ENCODE measurements at places on chromosomes 5 and 9.

DNA sequence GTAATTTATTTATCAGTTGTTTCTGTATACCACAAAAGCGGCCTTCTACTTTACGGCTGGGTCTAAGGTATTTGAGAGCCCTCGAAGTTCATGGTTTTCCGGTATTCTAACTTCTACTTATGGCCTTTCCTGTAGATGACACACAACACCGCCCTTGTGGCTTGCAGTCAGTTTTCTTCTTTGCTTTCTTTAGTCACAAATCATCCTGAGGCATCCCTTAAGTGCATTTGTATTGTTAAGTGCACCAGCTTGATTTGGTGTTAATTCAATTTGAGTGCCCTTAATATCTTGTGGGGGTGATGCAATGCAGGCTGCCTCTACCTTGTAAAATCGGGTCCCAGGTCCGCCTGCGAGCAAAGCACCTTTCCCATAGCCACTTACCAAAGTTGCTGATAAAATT, 511.9 kb downstream of the CCDC171 start:
- DNase-seq = no peak

DNA sequence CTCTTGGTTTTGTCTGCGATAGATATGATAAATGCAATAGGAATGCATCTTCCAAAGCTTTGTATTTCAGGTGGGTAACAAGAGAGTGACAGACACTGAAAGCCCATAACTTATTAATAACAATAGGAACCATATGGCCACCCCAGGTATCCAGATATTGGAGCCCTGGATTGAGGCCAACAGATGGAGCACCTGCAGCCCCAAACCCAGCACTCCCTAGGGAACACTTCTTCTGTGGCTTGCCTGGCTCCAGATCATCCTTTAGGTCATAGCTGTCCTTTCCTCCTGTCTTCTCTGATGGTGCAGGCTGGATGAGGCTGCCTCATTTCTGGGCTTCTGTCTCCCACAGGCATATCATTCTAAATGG, 5.0 kb upstream of the IL3 start:
- no peak for DNase-seq

- no peak for DNase-seq
Measured at GRCh38 chr5:31161781-31162181, 31.7 kb upstream of the CDH6 start.

GRCh38 chr5:160036884-160037283, 27.9 kb downstream of the TTC1 start:
- no peak for DNase-seq

- no peak for DNase-seq
Measured at GRCh38 chr5:95870105-95870672, 47.7 kb upstream of the GLRX start.

DNA sequence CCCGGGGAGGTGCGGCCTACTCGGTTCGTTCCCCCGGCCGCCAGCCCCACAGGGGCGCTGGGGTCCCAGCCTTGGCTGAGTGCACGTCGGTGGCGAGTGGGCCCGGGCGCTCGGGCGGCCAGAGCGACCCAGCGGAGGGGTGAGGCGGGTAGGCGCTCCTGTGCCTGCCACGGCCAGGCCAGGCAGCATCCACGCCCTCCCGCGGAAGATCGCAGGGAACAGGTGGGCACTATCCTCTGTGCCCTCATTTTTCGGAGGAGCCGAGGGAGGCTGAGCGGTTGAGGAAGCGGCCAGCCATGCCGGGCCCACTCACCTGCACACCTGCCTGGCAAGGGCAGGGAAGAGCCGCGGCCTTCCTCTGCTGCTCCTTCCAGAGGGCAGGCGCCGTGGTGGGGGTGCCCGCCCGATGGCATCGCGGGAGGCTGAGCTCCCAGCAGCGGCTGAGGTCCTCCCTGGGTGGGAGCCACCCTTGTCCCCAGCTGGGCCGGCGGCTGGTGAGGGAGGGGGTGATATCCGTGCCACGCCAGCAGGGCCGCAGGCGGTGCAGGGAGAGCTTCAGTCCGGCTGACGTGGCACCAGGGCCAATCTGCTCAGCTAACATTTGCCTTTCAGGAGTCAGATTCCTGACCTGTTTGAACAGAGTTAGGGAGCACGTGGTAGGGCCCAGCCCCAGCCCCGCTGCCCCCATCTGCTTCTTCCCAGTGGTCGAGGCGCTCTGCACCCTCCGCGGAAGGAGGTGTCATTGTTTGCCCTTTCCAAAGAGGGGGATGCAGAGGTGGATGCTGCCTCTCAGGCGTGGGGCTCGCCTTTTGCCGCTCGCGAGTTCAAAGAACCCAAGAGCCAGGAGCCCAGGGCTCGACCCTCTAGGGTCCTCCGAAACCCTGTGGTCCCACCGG, 1.6 kb upstream of the SEC16A start:
- no peak for DNase-seq

DNA sequence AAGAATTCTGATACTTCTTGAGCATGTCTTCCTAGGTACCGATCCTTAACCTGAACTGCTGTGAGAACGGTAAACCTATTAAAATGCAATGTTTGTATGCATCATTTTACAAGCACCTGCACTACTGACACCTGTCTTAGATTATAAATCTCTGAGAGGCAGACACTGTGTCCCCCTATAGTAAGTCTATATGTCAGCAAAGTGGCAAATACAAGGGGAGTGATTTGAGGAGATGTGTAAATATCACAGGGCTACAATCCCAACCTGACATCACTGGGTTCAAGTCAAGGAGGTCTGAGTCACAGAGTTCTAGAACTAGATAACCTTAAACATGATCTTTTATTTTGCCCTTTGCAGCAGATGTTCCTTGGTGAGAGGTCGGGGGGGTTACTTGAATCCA, 64.1 kb downstream of the ANKH start:
- no peak for DNase-seq

GRCh38 chr5:80799041-80799440, 144.3 kb upstream of the DHFR start:
- no peak for DNase-seq

DNA sequence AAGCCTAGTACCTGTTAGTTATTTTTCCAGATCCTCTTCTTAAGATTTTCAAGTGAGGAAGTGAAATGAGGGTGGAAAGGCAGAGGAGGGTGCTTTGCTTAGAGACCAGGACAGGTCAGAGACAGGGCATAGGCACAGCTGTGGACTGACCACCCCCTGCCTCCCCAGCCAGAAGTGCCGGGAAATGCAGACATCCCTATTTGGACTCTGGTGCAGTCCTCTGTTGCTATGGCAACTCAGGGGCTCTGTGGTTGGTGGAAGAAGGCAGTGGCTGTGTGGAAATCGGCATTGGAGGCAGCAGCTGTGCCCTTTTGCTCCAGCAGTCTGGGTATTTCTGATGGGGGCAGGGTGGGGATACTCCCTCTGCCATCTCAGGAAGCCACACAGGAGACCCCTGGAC, 43.3 kb upstream of the NDFIP1 start:
- peak; percentile 58 for DNase-seq

DNA sequence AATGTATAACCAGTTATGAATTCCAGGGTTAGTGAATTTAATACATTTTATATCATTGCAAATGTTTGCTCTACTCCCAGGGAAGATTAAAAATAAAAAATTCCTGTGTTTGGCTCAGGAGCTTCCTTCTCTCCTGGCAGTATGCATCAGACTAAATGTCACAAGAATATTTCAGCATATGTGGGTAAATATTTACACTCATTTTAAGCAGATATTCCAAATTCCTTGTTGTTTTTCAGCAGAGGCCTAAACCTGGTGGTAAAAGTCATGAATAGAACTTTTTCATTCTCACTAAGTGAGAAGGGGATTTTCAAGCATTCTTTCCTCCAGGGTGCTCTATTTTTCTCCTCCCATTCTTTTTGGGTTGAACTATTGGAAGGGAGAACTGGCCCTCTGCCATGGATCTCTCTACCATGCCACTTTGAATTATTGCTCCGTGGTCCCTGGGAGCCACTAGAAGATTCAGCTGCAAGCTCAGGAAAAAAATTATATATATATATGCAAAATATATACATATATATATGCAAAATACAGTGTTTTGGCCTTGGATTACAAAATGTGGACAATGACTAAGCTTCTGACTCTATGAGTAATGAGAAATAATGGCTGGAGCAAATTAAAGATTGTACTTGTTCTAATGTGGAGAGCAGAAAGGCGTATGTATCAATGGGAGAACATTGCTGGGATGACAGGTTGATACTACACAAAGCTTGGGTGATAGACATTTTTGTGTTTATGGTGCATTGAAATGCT, 180.6 kb upstream of the PAPPA start:
- no peak for DNase-seq

DNA sequence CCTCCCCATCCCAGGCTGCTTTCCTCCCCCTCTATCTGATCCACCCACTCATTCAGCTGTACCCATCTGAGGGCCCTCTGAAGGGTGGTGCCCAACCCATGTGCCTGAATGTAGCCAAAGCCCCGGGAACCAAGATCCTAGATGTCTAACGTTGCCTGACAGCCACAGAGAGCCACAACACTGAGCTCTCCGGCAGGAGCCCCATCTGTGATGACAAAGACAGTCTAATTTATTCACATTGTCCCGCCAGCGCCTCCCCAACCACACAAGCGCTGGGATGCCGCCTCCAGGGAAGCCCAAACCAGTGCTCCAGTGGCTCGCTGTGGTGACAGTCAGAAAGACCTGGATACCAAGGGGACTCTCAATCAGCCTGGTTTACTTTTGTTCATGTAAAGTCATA, 8.4 kb downstream of the IGFBPL1 start:
- no peak for DNase-seq

DNA sequence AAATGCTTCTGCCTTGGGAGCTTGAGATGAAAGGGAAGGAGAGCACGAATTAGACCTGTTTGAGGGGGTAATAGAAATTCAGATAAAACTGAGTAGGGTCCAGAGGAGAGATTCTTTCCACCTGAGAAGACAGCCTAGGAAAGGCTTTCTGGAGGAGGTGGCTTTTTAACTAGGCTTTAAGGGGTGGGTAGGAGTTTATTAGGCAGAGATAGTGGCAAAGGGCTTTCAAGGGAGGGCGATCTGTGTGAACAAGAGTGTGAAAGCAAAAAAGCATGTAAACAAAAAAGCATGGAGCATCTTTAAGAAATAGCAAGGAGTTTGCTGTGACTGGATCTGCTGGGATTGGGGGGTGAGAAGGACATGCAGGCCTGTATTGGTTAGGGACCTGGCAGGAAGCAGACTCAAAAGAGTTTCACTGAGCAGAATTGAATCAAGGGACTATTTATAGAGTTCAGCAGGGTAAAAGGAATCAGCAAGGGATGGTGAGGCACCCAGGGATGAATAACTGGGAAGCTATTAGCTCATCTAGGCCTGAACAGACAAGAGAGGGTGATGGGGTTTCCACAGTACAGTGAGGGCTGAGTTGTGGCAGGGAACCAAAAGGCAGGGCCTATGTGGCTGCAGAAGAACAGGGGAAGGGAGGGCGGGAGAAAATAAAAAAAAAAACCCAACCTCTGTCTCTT, 18.8 kb downstream of the SLC1A1 start:
- DNase-seq = no peak

DNA sequence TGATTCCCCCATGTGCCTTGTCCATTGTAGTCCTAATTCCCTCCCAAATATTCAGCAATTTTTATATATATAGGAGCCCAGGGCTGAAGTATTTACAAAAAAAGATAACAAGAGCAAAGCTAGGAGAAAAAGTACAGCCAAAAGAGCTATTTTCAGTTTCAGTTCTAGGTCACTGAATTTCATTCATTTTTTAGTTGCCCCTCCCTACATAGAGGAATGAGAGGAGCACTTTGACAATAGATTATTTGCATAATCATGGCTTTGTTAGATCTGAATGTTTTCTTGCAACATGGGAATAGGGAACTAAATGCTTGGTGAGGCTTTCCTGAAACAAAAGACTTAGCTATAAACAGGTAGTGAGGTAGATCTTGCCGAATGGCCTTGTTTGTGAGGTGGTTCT, 15.3 kb upstream of the F2RL2 start:
- DNase-seq = no peak

- DNase-seq = no peak
Measured at GRCh38 chr5:172435362-172436077, 18.8 kb downstream of the SH3PXD2B start.

GRCh38 chr5:179858586-179859427, at the start of gene MRNIP:
Gene MRNIP (minus strand): TSS chr5:179858817. CDS start chr5:179858796, 21 bp downstream.
- DNase-seq = peak; percentile 92

DNA sequence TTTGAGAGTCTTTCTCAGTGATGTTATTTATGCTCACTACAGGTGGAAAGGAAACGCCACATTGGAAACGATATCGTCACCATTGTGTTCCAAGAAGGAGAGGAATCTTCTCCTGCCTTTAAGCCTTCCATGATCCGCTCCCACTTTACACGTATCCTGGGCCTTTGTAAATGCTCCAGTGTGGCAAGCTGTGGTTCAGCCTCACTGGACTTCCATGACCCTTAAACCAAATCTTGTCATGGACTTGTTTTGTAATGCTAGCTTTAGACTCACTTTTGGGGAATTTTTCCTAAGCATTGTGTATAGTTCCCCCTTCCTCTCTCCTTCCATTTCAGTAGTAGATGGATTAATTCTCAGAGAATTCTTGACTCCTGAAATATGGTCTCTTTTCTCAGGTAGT, 60.9 kb upstream of the SLC2A8 start:
- DNase-seq = no peak

GRCh38 chr5:127445328-127445727, 72.1 kb upstream of the PRRC1 start:
- no peak for DNase-seq

GRCh38 chr5:142981886-142982820, 212.0 kb downstream of the ARHGAP26 start:
- peak; percentile 79 for DNase-seq

- peak; percentile 23 for DNase-seq
Measured at GRCh38 chr9:137673886-137674285, 55.1 kb downstream of the EHMT1 start.

GRCh38 chr9:97387504-97387886, 24.4 kb upstream of the TDRD7 start:
- no peak for DNase-seq

DNA sequence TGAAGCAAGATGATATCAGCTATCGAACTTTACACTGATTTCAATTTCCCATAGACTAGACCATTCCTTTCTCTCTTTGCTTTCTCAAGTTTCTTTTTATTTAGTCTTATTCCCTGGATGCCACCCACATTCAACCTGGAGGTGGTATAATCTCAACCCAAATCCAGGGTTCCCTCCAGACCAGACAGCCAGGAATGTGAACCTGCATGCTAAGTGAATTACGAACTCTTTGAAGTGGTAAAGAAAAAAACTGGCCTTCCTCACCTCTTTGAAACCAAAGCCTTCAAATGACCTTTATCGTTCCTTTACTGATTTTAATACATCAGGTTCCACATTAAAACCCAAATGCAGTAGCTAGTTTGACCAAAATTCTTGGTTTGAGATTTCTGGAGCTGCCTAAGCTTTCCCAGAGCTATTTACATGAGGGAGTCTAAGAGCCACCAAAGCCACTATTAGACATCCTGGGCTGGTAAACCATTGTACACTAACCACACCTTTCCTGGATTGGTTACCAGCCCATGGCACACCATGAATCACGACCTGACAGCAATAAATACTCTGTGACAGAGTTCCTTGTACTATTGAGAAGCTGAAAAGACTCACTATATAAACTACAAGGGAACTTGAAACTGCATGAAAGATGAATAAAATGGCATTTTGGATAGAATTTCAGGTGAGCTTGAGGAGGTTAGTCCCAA, 323.7 kb downstream of the ADAMTS6 start:
- no peak for DNase-seq

- DNase-seq = no peak
Measured at GRCh38 chr9:124478354-124478753, 28.1 kb downstream of the ADGRD2 start.
